Uterus (tissue), 4 donors: ENCODE measurements at places on chromosomes 7 and 10.

DNA sequence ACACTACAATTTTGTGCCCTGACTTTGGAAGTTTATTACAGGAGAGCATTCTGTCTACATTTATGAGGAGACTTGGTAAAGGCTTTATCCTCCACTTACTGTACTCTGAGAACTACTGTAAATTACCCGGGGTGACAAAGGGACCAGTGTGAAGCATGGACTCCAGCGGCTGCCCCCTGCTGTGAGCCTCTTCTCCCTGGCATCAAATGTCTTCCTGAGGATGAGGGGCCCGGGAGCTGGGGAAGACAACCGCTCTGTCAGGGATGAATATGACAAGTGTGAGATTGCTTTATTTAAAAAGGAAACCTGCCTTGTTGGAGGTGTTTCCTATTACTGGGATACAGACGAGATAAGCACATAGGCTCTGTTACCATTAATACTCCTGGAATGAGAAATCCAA is 714.8 kb downstream of the CCSER2 start:
- no peak for DNase-seq

DNA sequence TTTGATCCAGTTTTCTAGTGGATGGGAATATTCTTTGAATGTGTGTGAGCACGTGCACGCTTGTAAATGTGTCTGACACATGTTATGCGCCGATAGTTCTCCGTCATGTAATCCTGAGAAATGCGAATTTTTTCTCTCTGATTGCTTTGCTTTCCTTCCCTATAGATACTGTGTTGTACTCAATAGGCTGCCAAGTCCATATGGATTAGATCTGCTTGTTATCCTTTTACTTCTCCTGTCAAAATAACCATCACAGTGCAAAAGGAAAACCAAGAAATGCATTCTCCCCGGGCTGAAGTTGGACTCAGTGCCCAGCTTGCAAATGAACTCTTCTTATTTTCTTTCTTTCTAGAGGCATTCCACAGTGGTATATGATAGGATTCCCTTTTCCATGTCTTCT is 131.9 kb downstream of the KIAA1217 start:
- no peak for DNase-seq

DNA sequence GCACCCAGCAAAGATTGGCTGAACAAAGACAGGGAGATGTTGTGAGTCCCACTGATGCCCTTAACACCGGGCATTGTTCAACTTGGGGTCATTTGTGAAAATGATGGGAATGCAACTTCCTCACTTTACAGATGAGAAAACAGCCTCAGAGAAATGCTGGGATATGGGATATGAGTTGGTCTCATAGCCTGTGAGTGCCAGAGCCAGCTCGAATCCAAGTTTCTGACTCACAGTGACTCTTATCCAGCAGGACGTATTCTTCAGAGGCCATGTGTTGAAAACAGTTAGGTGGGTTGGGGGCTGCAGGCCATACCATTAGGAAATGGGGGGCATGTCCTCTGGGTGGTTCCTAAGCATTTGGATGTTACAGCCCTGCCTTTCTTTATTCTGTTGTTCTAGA is 45.2 kb downstream of the KIAA1217 start:
- no peak for DNase-seq

DNA sequence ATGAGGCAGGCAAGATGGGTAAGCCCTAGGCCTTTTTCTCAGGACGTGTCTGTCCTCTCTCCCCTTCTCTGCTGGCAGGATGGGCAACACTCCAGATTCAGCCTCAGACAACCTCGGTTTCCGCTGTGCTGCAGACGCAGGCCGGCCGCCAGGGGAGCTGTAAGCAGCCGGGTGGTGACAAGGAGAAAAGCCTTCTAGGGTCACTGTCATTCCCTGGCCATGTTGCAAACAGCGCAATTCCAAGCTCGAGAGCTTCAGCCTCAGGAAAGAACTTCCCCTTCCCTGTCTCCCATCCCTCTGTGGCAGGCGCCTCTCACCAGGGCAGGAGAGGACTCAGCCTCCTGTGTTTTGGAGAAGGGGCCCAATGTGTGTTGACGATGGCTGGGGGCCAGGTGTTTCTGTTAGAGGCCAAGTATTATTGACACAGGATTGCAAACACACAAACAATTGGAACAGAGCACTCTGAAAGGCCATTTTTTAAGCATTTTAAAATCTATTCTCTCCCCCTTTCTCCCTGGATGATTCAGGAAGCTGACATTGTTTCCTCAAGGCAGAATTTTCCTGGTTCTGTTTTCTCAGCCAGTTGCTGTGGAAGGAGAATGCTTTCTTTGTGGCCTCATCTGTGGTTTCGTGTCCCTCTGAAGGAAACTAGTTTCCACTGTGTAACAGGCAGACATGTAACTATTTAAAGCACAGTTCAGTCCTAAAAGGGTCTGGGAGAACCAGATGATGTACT is 13.1 kb downstream of the PHKG1 start:
- peak; percentile 53 for DNase-seq

- DNase-seq: no peak
Observed at GRCh38 chr10:97105303-97105702, 80.5 kb downstream of the SLIT1 start.

DNA sequence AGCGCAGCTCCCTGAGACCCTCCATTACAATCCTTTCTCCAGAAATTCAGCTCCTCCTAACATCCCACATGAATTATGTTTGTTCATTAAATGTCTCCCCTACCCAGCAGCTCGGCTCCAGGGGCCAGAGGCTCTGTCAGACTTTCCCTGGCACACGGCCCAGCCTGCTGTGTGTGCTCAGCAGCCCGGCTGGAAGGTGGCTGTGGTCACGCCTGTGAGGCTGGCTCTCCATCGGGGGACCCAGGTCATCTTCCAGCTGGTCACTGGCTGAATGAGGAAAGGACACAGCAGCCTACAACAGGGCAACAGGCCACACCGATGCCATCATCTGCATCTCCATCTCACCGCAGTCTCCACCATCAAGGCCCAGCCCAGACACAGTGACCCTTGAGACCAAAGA is 219.8 kb downstream of the MAD1L1 start:
- DNase-seq: no peak

GRCh38 chr10:90313576-90314325 is 544.1 kb downstream of the HTR7 start:
- DNase-seq: no peak

GRCh38 chr10:124010563-124011131 is 82.8 kb downstream of the CHST15 start:
- no peak for DNase-seq

- no peak for DNase-seq
Observed at GRCh38 chr7:22663357-22663718, 63.7 kb upstream of the IL6 start.

- peak; percentile 62 for DNase-seq
Observed at GRCh38 chr7:150986099-150986512, 4.7 kb upstream of the NOS3 start.

- no peak for DNase-seq
Observed at GRCh38 chr10:4650582-4650981, 175.4 kb upstream of the AKR1E2 start.

DNA sequence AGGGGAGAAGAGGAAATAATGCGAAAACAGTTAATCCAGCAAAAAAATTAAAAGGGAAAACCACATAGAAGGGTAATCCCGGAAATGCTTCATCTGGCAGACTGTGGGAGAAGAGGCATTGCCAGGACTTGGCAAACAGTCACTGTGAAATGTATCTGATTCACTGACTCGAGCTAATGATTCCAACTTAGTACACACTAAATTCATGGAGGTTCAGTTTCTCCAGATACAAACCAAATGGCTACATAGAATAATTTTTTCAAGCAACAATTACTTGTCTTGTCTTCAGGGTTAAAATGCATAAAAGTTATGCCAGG is 36.4 kb downstream of the GDI2 start:
- DNase-seq: no peak

DNA sequence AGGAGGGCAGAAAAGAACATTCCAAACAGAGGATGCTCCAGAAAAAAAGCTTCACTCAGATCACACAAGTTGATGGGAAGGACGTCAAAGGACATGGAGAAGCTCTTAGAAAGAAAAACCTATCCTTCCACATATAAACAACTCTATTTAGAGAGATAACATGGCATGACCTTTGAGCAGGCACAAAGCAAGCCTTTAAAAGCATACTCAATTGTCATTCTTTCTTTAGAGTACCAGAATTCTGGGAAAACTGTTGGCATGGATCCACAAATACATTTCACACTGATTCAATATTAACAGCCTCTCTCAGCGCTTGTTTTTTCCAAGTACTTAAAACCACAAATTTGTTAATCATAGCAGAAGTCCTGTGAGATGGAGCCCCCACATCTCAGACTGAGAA is 7.3 kb upstream of the ABLIM1 start:
- no peak for DNase-seq

- DNase-seq: no peak
Observed at GRCh38 chr7:32506266-32507054, 11.2 kb downstream of the AVL9 start.

DNA sequence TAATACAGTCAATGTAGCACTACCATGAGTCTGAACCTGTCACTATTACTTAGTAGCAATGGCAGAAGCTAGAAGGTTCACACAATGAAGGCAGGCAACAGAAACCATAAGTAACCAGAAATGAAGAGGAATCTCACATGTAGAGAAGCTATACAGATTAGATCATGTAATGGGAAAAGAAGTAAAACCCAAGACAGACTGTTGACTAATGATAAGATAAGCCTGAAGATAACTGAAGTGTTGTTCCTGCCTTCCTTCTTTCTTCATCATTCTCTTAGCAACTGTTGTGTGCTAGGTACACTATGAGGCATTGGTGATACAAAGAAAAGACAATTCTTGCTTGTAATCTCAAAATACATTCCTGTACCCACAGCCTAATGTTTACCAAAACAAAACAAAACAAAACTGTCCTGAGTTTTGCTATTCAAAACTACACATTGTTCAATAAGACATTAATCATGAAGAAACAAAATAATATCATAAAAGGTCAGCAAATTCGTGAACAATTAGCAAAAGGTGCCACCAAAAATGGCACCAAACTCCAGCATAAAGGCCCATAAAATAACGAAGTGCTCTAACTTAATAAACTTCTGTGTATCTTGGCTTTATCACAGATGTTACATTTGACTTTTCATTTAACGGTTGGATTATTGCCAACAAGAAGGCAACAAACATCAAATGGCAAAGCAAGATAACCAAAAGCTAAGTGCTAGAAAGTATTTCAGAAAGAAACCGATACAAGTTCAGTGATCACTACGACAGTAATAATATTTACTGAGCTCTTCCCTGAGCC is 27.1 kb downstream of the ZNF800 start:
- DNase-seq: no peak

DNA sequence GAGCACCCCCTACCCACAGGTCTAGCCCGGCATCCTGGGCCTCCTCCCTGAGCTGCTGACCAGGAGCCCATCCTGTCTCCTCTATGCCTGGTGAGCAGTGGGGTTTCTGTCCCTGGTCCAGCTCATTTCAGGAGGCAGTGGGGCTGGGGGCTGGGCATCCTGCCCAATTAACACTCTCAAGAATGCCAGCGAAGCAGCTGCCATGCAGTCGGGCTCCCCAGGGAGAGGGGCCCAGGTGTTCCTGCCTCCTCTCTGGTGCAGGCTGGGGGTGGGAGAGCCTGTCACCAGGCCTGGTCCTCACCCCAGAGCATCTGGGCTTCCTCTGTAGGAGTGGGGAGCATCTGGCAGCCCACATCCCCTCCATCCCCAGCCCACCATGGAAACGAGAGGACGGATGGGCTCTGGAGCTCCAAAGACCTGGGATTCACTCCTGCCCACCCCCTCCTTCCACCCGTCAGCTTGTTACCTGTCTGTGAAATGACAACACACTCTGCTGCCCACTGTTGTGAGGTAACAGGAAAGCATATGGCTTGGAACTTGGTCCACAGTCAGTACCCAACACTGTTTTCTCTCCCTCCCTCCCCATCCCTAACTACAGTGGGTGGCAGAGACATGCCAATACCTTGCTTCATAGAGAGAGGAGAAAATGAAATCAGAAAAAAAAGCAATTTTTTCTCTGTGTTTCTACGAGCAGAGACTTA is 69.1 kb downstream of the SLIT1 start:
- no peak for DNase-seq

DNA sequence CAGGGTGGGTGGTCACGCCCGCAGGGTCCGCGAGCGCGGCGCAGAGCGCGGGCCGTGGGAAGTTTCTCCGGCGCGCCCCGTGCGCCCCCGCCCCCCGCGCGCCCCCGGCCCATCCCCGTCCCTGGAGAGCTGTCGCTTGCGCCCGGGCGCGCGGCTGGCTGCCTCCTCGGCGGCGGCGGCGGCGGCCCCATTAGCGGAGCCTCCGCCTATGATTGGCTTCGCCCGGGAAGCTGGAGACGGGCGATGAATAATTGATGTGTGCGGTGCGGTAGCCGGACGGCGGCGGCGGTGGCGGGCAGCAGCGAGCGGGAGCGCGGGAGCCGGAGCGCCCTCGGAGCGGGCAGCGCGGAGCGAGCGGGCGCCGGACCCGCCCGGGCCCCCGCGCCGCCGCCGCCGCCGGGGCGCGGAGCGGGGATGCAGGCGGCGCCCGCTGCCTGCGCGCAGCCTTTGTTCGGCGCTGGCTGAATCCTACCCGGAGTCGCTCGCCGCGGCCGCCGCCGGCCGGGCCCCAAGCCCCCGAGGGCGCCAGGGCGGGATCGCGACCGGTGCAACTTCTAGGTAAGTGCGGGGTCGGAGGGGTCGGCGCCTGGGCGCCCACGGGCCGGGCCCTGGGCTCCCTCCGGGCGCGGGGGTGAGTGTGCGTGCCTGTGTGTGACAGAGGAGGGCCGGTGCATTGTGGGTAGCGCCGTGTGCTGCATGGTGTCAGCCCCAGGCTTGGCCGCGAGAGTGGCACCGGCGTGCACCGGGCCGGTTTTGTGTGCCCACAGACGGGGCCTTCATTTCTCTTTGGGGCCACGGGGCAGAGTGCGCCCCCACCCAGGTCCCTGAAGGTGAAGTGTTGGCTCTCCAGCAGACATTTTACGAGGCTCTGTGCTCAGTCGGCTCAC is 103.8 kb upstream of the PPIF start:
- no peak for DNase-seq

DNA sequence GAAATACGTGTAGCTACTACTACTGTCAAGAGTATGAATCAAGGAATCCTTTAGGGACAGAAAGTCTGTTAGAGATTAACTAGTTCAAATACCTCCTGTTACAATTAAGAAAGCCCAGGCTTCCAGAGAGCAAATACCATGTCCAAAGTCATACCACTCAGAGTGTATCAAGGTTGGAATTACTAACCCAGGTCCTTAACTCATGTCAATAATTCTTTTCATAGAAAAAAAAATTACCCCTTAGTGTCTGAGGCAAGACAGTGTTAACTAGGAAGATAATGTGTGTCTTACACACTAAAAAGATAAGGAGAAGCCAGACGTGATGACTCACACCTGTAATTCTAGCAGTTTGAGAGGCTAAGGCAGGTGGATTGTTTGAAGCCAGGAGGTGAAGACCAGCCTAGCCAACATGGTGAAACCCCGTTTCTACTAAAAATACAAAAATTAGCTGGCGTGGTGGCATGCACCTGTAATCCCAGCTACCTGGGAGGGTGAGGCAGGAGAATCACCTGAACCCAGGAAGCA is 423.4 kb downstream of the SORCS1 start:
- no peak for DNase-seq

GRCh38 chr7:141754939-141755338 is 9.0 kb upstream of the TAS2R3 start:
- DNase-seq: no peak

GRCh38 chr10:8057636-8058273 is 3.3 kb downstream of the GATA3 start:
- DNase-seq: no peak

GRCh38 chr10:126516515-126516914 is 128.2 kb upstream of the ADAM12 start:
- DNase-seq: no peak
